NCI-H510A treated with DMSO at 0.1 percent for 48 hours (cell line): ENCODE measurements at places on chromosomes 5 and 9.
A peak's percentile ranks its signal among the peaks of the same experiment; 100 is the strongest.

- no peak for DNase-seq
Measured at GRCh38 chr5:143166090-143166489, 237.4 kb downstream of the NR3C1 start.

DNA sequence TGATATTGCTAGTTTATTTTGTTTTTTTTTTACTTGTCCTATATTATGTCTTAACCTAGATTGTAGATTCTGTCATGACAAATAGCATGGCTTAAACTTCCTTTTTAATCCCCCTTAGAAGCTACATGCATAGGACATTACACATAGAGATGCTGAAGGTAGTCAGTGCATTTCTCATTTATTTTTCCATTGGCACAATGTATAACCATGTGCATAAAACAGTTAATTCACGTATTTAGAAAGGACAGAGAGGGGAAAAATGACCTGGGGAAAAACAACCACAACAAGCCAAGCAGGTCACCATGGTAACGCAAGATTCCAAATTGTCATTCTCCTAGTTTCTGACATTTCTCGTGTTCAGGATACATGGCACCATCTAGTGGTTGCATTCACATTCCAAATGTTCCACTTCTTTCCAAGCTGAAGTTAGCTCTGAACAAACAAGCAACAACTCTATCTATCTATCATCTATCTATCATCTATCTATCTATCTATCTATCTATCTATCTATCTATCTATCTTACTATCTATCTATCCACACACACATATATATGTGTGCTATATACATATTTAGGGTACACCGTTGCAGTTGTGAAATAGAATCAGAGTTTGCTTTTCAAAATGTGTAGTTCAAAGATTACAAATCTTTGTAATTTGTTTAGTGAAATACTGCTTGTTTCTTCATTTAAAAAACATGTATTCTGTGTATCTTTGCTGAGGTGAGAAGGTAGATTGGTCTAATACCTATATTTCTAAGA, 487.2 kb upstream of the ST8SIA4 start:
- DNase-seq = peak; percentile 47

DNA sequence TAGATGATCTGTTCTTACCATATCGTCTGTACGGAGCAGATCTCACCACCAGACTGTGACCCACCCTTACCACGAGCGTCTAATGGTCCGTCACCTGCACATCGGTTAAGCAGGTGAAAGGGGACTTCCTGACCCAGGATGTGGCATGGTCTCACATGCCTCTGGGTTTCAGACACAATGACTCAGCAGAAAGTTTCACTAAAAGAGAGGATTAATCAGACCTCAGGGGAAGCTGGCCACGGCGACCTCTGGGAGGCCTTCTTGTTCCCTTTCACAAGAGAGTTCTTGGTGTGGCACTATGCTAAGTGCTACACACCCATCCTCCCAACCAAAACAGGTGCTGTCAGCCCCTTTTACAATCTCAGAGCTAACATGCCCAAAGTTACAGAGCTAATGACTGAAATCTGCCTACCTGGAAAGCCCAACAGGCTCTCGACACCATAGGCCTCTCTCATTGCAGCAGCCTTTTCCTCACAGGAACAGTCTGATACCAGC, 41.6 kb downstream of the ADAMTS12 start:
- DNase-seq = no peak

- no peak for DNase-seq
Measured at GRCh38 chr9:77817590-77818311, 169.6 kb upstream of the GNA14 start.
